Dermis blood vessel endothelial cell (primary cell): ENCODE measurements at places on chromosomes 11 and 22. TPM values are rescaled to one million over a fixed set of nuclear protein-coding genes. Genes with fewer than 3 reads are reported as not detected.

NLRX1 gene
- 18.4 and 22.0 TPM in 2 replicates for total RNA-seq

SSTR3 gene
- total RNA-seq = not detected in 2 replicates

FOLR1 gene
- total RNA-seq = 0.14 and 0.68 TPM in 2 replicates

GGTLC3 gene
- total RNA-seq = not detected in 2 replicates

RFPL2 gene
- total RNA-seq = 0.14 TPM in 1 of 2 replicates, not detected in the other

KLHDC7B gene
- not detected in 2 replicates for total RNA-seq

OR2AG2 gene
- total RNA-seq = not detected in 2 replicates

- DNase-seq = no peak
Measured at GRCh38 chr11:61369372-61370348, 7.5 kb downstream of the TMEM138 start.

DNA sequence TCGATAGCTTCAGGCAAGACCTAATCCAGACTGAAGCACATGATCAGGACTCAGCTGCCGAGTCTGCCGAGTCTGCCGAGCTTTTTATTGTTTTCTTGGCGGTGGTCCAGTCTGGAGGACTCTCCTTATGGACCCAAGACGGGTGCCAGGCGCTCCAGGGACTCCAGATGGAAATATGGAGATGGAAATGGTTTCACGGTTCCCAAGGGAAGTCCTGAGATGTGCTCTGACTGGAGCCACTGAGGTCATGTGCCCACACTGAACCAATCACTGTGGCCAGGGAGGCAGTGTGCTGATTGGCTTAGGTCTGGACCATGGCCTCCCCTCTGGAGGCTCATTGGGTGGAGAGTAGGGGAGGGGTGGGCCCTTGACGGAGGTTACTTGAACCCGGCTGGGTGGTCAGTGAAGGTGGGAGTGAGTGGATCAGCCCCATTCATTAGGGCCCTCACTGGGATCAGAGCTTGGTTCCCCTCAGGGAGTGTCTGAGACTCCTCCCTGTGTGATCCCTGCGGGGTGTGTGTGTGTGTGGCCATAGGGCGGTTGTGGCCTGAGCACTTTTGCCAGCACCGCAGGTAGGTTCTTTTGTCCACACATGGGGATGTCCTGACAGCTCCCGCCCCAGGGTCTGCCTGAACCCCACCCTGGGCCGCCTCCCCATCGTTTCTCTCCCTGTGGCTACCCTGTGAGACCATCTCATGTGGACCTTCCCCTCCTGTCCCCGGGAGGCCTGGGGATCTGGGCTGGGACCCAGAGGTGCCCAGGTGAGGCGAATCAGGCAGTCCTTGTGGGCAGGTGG, 14.0 kb downstream of the RPS6KA4 start:
- peak; percentile 11 for DNase-seq

GRCh38 chr11:12995188-12995587, 13.9 kb upstream of the RASSF10 start:
- no peak for DNase-seq

DNA sequence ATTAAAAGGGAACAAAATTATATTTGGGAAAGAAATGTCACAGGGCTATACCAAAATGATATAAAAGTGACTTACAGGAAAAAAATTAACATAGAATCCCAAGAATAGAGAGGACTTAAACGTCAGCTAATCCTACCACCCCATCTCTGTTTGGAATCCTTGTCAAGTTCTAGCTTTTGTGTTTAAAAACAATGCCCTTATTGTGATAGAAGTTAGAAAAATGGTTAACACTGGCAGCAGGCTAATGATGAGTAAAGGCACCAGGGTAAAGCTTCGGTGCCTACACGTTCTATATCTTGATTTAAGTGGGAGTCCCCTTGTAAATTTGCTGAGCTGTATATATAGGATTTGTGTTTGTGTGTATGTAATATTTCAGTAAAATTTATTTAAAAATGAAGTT, 453.3 kb upstream of the TENM4 start:
- DNase-seq = no peak

GRCh38 chr22:35572556-35572955, 31.9 kb downstream of the RASD2 start:
- no peak for DNase-seq

DNA sequence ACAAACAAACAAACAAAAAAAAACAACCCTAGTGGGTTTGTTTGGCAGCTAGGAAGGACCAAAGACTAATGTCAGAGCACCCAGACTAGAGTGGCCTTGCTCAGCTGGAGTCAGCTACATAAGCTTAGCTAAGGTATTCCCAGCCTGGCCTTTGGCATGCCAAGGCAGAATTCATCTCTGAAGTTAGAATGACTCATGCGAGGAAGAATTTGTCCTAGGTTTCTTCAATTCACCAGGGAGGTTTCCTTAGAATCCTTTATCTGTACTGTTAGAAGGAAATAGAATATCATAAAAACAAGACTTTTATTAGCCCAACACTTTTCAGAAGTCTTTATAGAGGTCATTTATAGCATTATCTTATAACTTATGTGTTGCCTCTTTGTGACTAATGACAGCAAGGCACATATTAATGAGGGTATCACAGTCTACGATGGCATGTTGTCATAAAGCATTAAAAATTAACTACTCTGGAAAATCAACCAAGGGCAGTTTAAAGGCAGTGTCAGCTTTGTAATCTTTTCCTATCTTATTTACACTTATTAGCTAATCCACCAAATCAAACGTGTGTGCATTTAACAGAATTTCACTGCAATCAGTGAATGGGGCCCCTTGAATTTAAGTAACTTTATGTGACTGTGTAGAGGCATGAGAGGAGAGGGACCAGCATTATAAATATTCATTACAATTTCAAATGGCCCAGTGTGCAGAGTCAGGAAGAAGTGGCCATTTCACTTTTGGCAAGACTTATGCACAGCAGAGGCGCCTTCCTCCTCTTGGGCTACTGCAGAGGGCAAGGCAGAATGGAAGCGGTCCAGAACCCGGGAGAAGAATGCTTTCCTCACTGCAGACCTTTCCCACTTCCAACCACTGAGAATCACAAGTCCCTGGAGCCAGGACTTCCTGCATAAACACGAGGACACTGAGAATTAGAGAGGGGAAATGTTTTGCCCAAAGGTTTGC, 36.3 kb downstream of the SLC5A1 start:
- peak; percentile 58 for DNase-seq

DNA sequence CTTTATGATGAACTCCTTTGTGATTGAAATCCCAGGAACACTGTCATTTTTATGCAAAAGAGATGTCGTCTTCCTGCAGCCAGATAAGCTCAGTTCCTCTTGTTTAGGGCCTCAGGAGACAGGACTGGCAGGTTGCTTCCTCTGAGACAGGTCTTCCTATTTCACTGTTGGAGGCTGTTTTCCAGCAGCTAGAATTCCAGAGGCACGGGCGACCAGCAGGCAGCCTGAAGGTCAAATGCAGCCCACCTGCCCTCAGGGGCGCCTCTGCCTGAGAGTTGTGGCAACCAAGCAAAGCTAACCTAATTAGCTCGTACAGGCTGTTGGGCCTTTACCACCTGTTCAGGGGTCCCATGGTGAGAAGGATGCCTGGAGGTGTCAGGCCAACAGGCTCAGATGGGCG, 22.3 kb downstream of the SLC6A5 start:
- DNase-seq = no peak

DNA sequence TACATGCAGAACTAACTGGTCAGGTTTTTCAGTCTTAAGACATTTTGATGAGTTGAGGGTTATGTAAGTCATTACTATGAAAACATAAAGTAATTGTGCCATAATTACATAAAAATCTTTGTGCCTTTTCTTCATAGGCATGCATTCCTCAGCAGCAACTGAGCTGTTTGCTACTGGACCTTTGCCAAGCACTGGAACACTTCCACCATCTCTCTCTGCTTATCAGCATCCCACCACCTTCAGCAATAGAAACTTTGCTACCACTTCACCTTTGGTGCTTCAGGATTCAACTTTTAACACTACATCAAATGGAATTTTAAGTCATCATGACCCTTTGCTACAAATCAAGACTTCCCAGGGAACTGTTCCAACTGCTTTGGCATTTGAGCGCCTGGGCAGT, 39.0 kb downstream of the QSER1 start:
- peak; percentile 8 for DNase-seq
